ENCODE measurements at places on chromosomes 6 and 20.

DNA sequence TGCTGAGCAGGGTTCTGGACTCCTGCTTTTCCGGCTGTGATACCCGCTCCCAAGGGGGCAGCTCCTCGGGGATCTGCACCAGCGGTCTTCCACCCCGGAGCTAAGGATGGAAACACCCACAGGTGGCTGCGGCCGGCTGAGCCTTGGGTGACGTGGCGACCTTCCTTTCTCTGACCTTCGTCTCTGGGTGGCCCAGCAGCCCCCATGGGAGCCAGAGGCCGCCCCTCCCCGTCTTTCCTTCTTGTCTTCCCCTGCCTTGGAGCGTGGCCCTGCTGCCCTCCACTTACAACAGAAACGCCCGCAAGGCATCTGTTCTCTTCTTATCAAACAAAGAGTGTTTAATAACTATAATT lies 405.7 kb downstream of the TAF4 start:
- no peak for DNase-seq

DNA sequence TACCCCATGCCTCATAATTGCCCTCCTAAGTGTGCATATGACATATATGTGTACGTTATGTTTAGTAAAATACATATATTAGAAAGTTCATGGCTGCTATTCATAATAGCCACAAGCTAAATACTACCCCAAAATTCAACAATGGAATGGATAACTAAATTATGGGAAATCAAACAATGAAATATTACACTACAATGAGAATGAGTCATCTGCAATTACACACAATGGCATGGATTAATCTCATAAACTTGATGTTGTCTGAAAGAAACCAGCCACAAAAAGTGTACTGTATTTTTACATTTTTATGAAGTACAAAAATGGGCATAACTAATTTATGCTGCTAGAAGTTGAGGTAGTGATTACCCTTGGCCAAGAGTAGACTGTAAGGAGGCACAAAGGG lies 477.0 kb downstream of the HAO1 start:
- no peak for DNase-seq

DNA sequence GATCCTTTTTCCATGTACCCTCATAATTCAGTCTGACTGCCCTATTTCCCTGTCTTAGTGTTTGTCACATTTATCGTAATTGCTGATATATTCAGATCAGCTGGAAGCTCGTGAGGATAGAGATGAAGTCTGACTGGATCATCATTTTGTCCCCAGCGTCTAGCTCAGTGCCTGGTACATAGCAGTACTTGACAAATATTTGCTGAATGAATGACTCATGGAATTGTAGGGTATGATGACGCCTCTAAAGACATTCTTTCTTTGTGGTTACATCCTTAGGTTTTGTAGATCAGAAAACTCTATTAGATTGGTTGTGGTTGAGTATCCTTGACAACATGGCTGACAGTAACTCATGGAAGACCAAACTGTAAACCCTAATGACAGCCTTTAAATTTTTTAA lies 68.9 kb downstream of the MTHFD1L start:
- DNase-seq: no peak

- no peak for DNase-seq
Observed at GRCh38 chr6:89475101-89475500, 42.1 kb downstream of the ANKRD6 start.

GRCh38 chr6:166389119-166389518 lies 6.4 kb upstream of the MPC1 start:
- no peak for DNase-seq

- DNase-seq: no peak
Observed at GRCh38 chr20:7348253-7348652, 580.8 kb downstream of the BMP2 start.

- no peak for DNase-seq
Observed at GRCh38 chr20:9160331-9160730, 91.4 kb downstream of the PLCB4 start.

GRCh38 chr6:119172824-119173223 lies 94.4 kb upstream of the FAM184A start:
- no peak for DNase-seq

- no peak for DNase-seq
Observed at GRCh38 chr20:1301031-1301529, 27.9 kb downstream of the SDCBP2 start.

DNA sequence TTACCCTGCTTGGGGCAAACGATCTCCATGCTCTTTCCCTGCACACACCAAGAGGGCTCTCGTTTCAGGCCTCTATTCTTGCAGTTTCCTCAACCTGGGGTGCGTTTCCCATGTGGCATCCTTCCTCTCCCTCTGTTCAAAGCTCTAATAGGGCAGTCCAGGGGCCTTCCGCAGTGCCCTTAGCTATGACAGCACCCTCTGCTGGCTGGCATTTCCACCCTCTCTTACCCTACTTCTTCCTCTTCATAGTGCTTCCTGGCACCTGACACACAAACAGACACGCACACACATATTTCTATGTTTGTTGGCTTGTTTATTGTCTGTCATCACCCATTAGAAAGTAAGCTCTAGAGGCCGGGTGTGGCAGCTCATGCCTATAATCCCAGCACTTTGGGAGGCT lies 294.0 kb downstream of the CLIC5 start:
- DNase-seq: no peak

DNA sequence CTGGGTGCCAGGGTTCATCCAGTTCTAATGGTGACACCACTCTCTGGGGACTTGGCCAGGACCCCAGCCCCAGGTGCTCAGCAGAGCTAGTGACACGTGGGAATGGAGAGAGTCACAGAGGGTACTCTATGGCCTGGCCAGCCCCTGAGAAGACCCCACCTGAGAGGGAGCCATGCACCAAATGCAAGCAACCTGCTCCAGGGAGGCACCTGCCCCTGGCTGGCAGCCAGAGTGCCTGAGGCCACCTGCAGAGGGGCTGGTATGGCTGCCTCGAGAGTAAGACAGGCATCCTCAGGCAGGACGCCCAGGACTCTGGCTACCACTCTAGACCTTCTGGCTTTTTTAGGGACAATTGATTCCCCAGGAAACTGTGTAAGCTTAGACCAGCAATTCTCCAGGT lies 38.6 kb upstream of the CST7 start:
- DNase-seq: no peak

- DNase-seq: peak; percentile 29
Observed at GRCh38 chr6:9540534-9541126, 874.2 kb downstream of the TFAP2A start.

DNA sequence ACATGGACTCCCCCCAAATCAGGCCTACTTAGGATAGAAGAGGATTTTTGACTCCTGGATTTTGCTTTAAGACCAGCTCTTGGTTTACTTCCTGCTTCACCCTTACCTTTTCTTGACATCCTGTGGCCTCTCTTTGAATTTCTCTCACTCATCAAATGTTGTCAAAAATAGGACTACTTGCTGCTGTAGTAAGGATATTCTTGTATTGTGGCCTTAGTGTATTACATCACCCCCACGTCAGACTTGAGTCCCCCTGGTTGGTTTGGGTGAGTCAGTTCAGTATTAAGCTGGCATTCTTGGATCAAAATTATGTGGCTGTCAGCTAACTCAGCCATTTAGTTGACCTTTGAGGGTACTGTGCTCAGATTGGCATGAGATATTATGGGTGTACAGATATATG lies 1.1 kb downstream of the TPX2 start:
- DNase-seq: no peak

DNA sequence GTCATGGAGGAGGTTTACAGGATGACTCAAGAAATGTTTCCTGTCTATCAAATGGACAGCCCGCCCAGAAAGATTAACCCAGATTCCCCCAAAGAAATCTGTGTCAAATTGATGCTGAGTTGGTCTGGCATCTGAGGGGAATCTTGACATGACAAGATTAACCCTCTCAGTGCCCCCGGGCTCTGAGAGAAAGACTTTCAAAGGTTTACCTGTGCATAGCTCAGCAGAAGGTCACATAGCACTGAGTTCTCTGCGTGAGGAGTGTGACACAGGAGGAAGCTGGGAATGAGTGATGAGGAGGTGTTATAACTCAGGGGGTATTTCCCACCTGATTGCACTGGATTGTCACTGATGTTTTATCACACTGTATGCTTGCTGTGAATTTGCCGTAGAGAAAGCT lies 601.2 kb downstream of the DHX35 start:
- no peak for DNase-seq

DNA sequence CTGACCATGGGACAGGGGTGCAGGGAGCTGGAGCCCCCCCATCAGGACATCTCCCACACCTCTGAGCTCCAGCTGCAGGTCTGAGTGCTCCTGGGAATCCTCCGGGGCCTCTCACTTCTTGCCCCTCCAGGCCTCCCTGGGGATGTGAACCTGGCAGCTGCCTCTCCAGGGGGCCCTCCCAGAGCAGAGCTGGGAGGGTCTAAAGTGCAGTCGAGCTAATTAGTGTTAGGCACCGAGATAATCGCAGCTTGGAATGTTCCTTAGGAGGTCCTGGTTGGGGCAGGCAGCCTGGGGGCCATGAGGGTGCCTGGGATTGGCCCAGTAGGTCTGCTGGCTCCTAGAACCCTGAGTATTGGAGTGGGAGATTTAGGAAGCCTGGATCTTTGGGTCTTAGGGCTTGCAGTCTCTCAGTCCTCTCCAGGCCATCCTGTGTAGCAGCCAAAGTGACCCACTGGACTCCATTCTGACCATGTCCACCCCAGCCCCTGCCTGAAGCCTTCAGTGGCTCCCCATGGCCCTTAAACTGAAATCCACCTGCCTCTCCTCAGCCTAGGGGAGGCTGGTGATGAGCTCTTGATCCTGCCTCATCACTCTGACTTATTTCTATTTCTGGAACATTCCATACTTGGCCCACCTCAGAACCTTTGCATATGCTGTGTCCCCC lies 26.0 kb downstream of the CEBPB start:
- no peak for DNase-seq

DNA sequence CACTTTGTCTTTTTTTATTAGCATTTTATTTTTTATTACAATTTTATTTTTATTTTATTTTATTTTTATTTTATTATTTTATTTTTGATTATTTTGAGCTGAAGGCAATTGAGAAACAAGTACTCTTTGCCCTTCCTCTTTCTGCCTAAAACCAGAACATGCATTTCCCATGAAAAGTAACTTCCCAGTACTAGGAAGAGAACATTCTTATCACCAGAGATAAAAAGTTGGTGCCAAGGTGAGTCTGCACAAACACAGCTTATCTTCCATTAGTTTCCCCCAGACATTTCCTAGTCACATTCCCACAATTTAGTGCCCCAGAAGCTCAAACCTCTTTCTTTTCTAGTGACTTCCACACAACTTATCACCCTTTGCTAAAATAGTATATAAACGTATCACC lies 84.8 kb downstream of the CD24 start:
- no peak for DNase-seq

GRCh38 chr6:130713144-130713543 lies 114.1 kb upstream of the SMLR1 start:
- no peak for DNase-seq

DNA sequence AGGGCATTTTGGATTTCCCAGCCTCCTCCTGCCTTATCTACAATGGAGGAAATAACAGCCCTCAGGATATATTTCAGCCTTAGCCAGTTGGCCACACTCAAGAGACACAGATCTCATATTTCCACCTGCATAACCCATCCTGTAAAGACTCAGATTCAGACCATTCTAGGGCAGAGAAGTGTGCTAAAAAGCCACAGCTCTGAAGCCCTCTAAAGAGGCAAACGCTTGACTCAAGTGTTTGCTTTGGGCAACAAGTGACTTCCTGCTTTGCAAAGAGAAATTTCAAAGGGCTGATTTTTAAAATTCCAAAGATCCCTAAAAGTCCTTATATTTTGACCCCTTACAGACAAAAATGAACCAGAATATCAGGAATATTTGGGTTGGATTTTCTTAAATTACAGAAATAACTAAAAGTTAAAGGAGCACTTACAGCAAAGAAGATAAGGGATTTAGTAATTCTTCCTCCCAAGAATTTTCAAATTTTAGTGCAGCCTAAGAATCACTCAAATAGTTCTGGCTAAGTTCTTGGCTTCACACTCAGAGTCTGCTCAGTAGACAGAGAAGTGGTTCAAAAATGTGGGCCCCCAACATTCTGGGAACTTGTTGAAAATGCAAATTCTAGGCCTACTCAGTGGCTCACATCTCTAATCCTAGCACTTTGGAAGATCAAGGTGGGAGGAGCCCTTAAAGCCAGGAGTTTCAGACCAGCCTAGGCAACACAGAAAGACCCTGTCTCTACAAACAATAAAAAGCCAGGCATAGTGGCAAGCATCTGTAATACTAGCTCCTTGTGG lies 18.9 kb upstream of the ADGRF5 start:
- DNase-seq: no peak

DNA sequence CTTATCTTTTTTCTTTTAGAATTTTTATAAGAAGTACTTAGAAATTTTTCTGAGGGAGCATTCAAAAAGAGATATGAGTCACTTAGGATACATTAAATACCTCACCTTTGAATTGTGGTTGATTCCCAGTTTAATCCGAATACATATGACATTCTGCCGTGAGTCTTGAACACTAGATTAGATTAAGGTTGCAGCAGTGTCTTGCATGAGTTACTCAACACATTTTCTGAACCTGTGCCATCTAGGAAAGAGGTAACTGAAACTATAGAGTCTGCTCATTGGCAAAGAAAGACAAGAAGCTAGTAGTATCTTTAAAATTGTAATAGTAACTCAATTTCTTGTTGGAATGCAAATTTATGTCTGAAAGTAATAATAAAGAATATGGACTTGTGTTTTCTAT lies 14.9 kb downstream of the PEX3 start:
- no peak for DNase-seq

DNA sequence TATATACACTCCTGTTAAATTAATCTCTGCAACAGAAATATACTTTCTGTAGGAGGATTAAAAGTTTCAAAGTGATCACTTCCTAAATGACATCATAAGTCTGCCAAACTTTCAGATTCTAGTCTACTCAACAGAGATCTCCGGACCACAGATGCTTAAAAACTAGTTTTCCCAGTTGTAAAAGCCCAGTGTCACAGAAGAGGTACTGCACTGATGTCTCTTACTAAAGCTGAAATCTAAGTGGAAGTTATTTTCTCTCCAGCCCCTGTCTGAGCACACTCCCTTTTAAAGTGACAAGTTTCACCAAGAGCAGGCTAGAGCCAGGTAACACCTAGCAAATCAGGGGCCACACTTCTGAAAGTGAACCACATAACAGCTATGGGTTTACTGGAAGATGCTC lies 71.6 kb upstream of the DST start:
- DNase-seq: no peak

- DNase-seq: no peak
Observed at GRCh38 chr6:121597654-121598053, 162.2 kb downstream of the GJA1 start.

GRCh38 chr6:107793191-107793590 lies 30.9 kb downstream of the SCML4 start:
- DNase-seq: no peak
